ENCODE measurements at places on chromosomes 1 and 21.

DNA sequence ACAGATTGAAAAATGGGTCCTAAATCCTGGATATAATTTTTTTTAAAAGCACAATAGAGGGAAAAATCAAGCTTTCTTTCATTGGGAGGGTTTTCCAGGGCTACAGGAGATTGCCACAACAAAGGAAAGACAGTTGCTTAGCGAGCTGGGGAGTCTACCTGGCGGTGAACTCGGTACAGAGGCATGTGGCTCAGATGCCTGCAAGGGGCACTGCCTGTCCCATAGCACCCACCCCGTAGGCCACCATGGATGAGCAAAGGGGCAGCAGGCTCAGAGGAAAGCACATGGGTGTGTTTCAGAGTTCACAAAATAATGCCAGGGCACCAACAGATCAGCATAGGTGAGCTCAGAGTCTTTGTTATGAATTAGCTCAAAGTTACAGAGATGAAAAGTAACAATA lies 79.5 kb downstream of the PCNX2 start:
- DNase-seq, result no peak

DNA sequence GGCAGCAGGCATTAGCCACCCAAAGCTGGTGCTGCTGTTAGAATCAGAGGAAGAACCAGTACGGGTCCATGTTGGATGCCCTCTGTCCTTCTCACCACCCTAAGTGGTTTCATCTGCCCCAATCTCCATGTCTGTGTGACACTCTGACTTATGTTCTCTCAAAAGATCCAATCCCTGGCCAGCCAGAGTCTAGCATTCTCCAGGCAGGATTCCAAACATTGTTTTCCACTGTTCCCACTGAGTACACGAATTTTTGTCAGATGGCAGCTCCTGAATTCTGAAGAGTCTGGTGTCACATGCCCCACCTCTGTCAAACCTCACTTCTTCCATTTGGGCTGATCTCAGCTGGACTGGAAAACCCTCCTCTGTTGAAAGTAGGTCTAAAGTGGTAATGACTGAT lies 166.0 kb downstream of the DISC1 start:
- DNase-seq, result no peak

DNA sequence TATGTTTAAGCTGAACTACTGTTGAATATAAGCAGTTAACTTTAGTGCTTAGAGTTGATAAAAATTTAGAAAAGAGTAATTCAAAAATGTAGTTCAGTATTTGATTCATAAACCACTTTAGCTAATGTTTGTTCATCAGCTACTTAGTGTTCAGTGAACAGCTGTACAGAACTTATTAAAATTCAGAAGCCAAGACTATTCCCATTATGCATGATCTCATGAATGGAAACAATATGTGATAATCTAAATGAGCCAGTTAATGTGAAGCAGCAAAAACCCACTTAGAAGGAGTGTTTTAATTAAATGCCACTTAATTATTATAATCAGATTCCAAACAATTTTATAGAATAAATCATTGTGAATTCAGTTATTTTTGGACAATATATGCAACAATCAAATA lies 92.9 kb upstream of the NEGR1 start:
- no peak for DNase-seq

DNA sequence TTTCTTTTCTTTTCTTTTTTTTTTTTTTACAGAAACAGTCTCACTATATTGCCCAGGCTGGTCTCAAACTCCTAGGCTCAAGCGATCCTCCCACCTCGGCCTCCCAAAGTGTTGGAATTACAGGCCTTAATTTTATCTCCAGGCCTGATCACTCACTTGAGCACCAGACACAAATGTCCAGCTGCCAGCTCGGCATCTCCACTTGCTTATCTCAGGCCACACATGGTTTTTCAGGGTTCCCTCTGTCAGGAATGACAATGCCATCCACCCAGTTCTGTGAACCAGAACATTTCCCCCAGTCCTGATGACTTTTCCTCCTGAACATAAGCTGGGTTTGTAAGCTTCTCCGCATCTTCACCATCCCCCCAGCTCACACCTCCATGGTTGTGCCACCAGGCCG lies 44.6 kb upstream of the ZNF281 start:
- DNase-seq, result no peak

GRCh38 chr1:62509028-62509427 lies 72.2 kb downstream of the USP1 start:
- DNase-seq, result no peak

DNA sequence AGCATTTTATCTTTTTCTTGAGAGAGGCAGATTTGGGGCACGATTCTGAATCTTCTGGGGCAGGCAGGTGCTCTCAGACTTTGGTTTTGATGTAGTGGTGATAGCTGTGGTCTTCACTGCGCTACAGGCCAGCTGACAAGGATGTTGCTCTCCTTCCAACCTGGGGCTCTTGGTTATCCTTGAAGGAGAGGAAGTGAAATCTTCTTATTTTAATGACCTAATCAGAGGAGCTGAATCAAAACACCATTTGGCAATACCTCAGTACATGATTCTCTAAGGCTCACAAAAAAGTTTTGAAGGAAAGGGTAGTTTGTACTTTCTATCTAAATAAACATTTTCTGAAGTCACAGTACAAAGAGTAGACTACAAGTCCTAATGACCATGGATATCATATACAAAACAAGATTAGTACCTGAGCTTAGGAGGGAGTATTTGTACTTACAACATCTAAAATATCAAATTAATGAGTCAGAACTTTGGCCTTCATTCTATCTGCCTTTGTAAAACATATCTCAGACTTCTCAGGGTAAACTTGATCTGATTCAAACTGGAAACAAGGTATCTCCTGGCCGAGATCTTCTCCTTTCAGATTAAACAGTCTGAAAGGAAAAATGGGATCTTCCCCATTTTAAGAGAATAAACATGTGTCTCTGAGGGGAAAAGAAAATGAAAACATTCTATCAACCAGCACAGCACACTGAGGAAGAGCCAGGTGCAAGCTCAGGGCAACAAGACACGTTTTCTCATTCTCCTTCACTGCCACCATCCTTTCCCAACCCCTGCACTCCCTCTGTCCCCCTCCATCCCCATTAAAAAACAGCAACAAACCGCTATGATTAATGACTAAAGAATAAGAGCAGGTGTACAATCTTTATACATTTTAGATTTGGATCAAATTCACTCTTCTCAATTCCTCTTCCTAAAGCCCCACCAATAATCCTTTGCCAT lies 69.2 kb downstream of the SH3GLB1 start:
- no peak for DNase-seq

DNA sequence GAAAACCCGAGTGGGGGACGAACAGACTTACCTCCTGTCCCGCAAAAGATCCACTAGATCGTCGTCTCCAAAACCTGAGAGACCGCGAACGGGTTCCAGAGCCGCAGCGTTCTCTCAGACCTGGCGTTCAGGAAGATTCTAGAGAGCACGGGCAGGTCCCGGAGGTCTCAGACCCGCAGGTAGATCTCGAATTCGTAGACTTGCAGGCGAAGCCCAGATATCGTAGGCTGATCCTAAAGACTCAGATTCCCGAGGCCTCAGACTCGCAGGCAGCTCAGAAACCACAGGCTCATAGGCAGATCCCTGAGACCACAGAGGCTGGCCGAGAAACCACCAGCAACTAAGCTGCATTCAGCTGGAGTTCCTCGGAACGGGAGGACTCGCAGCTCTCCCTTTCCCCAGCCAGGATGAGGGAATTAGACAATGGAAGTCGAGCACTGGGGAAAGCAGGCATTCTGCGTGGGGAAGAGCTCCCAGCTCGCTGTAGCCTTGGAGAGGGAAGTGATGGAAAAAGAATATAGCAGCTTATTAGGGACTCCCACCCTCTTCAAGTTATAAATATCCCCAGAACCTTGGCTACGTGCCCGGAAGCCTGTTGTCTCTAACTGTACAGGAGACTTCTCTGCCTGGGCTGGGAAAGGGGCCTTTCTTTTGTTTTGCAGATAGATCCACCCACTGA lies at the start of gene ZNF436:
Gene ZNF436 (minus strand): TSS at position 502 of the 679 bp plus-strand sequence. CDS start 1,831 bp downstream, outside the sequence.
- peak; percentile 35 for DNase-seq

GRCh38 chr1:85816606-85817005 lies 108.4 kb upstream of the ZNHIT6 start:
- no peak for DNase-seq
